ENCODE measurements at places on chromosomes 1 and 21.
A peak's percentile ranks its signal among the peaks of the same experiment; 100 is the strongest.

GRCh38 chr1:61310057-61310456 is 227.7 kb downstream of the NFIA start:
- no peak overlapping the region for H3K4me3 ChIP-seq
- no peaks in the 10 kb centered on the region for H3K4me1 ChIP-seq
- no peaks in the 10 kb centered on the region for H3K36me3 ChIP-seq
- no peak overlapping the region for H3K27ac ChIP-seq

DNA sequence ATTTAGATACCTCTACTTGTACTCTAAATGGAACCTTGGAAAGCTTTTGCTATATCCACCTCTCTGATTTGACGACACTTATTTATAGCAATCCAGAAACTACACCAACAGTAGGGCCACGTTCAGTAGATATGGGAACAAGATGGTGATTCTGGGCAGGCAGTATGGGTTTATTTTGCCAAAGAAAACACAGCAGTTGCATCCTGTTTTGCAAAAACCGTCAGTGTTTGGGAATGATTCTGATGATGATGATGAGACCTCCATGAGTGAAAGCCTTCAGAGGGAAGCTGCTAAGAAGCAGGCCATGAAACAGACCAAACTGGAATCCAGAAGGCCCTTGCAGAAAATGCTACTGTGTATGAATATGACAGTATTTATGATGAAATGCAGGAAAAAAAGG is 41.5 kb upstream of the NEXN start:
- no peaks in the 10 kb centered on the region for H3K27me3 ChIP-seq
- no peak overlapping the region for H3K27ac ChIP-seq
- H3K36me3 ChIP-seq = no peaks in the 10 kb centered on the region

GRCh38 chr1:246875041-246876026 is 56.4 kb downstream of the AHCTF1 start:
- no peak overlapping the region for H3K4me3 ChIP-seq
- DNase-seq = no peak
- H3K27me3 ChIP-seq = no peaks in the 10 kb centered on the region

GRCh38 chr21:42677339-42678321 is 24.2 kb downstream of the PDE9A start:
- H3K36me3 ChIP-seq = no peaks in the 10 kb centered on the region
- H3K4me1 ChIP-seq = no peaks in the 10 kb centered on the region
- peaks cover 99% of the 10 kb centered on the region for H3K27me3 ChIP-seq
- DNase-seq = no peak
- no peak overlapping the region for H3K4me3 ChIP-seq

DNA sequence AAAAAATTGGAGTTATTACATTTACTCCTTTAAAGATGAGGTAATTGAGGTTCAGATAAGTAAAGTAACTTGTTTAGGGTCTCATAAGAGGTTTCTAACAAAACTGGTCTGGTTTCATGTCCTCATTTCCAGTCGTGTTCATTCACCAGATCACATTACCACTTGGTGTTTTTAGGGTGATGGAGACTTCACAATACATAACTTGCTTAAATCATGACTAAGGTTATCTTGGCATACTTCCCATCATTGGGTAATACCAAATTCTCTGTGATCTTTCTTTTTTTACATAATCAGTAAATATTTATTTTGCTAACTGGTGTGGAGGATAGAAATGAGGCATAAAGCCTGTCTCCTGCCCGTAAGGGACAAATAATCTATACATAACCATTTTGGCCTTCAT is 31.6 kb upstream of the RPTN start:
- DNase-seq = no peak
- peaks cover 30% of the 10 kb centered on the region for H3K27me3 ChIP-seq
- 0 out of 2 replicates have a peak, but pooled peaks cover 6% of the 10 kb centered on the region for H3K4me1 ChIP-seq
- H3K27ac ChIP-seq = no peak overlapping the region

DNA sequence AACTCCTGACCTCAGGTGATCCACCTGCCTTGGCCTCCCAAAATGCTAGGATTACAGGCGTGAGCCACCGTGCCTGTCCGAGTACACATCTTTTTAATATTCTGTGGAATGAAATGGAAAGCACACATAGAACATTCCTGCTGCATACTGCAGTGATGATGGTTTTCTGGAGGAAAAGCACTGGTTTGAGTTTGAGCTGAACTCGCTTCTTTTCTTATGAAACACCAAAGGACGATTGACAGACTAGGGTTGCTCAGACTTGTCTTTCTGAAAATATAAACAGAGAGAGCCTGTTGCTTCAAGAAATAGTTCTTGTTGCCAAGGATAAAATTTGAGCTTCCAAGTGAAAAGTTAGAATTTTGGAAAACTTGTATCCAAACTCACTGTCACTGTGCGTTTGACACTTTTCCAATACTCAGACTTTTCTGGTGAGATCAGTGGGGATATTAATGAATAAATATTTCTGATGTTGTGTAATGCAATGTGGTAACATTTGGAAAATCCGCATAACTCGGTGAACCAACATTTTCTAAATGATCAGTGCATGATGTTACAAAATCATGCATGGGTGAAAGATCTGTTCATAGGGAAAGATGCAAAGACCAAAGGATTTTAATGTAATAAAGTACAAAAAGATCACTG is 15.0 kb upstream of the ERMAP start:
- no peaks in the 10 kb centered on the region for H3K4me1 ChIP-seq

DNA sequence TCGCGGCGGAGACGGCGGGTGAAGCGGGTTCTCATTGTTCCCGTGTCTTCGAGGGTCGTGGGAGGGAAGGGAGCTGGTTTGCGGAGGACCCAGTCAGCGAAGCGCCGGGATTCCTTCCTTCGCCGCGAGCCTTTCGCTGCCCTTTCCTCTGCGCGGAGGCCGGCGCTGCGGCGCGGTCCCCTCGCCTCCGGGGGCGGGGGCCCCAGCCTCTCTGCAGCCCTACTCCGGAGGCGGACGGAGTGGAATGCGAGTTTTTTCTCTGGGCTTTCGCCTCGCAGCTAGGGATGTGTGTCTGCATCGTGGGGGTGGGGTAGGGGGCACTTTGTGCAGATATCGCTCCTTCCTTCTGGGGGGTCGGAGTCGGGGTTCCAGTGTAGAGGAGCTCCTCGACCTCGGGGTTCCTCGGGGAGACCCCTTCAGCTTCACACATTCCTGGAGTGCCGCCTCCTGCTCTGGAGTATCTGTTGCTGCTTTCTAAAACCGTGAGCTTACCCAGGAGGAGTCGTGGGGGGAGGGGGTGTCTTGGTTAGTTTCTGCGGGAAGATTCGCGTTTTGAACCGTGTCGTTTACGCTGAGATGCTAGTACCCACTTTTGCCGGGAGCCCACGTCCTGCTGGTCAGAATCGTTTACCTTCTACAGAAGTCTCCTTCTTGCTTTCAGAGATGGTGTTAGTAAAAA is 595 bp downstream of the RNF2 start:
- no peak overlapping the region for H3K27ac ChIP-seq
- H3K4me1 ChIP-seq = peaks cover 9% of the 10 kb centered on the region
- no peaks in the 10 kb centered on the region for H3K27me3 ChIP-seq
- H3K4me3 ChIP-seq = peak overlapping the region; percentile 88

GRCh38 chr1:185345913-185346720 is 29.1 kb upstream of the IVNS1ABP start:
- no peak for DNase-seq
- no peaks in the 10 kb centered on the region for H3K36me3 ChIP-seq
- no peak overlapping the region for H3K27ac ChIP-seq
- no peaks in the 10 kb centered on the region for H3K4me1 ChIP-seq
- no peaks in the 10 kb centered on the region for H3K27me3 ChIP-seq
- no peak overlapping the region for H3K4me3 ChIP-seq

DNA sequence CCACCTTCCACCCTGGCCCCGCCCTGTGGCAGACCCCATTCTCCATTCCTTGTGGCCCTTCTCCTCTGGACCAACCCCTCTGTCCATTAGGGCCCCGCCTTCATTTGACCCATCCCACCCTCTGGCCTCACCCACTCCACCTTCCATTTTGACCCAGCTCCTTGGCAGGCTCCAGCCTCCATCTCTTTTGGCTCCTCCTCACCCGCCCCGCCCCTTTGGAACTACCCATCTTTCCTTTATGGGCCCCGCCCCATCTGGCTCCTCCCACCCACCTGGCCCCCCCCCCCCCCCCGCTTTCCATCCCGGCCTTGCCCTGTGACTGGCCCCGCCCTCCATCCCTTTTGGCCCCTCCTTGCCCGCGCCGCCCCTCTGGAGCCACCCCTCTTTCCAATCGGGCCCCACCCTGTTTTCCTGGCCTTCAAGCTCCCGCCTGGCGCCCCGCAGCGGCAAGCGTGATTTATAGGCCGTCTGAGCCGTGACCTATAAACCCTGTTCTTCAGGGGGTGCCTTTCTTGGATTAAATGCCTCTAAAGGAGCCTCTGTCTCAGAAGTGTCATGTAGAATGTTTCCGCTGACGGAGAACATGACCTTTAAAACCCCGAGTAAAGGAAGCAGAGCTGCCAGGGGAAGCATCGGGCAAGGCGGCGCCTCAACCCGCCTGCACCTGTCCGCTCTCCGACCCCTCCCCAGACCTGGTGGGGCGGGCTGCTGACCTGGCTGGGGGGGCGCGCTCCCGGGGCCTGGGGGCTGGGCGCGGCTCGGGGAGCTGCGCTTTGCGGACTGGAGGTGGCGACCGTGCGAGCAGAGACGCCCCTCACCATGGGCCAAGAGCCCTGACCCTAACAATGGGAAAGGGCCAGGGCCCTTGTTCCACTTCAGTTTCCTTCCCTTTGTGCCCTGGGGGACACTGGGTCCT is 178.0 kb downstream of the CAMTA1 start:
- peaks cover 51% of the 10 kb centered on the region for H3K27me3 ChIP-seq
- no peaks in the 10 kb centered on the region for H3K4me1 ChIP-seq
- peak overlapping the region; percentile 51 for H3K4me3 ChIP-seq
- H3K27ac ChIP-seq = no peak overlapping the region
- peak; percentile 72 for DNase-seq

DNA sequence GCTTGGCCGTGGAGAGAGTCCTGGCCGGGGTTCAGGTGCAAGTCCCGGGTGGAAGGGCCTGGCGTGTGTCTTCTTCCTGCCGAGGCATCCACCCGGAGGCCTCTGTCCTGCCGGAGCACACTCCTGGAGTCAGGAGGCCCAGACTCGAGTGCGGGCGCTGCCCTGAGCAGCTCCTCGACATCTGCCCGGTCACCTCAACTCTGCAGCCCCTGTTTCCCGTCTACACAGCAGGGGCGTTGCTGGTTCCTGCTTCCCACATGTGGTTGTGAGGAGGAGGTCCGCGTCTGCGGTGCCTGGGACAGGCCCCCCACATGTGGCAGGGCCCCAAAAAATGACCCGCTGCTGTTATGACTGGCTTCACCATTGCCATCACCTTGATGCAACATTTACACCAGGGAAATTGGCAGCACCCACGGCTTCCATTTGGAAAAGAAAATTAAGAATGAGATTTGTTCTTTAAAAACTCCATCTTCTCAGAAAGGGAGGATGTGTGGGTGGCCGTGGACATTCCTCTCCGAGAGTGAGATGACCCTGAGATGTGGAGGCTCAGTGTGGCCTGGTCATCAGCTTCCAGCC is 169.8 kb downstream of the PRDM16 start:
- peaks cover 95% of the 10 kb centered on the region for H3K27me3 ChIP-seq
- H3K4me1 ChIP-seq = peaks cover 9% of the 10 kb centered on the region
- H3K27ac ChIP-seq = no peak overlapping the region
- H3K36me3 ChIP-seq = no peaks in the 10 kb centered on the region
- no peak for DNase-seq
- no peak overlapping the region for H3K4me3 ChIP-seq

GRCh38 chr1:26861889-26862378 is 1.0 kb upstream of the SFN start:
- no peak overlapping the region for H3K27ac ChIP-seq
- H3K4me3 ChIP-seq = no peak overlapping the region
- no peaks in the 10 kb centered on the region for H3K27me3 ChIP-seq
- no peaks in the 10 kb centered on the region for H3K36me3 ChIP-seq
- no peak for DNase-seq
- H3K4me1 ChIP-seq = peaks cover 19% of the 10 kb centered on the region

DNA sequence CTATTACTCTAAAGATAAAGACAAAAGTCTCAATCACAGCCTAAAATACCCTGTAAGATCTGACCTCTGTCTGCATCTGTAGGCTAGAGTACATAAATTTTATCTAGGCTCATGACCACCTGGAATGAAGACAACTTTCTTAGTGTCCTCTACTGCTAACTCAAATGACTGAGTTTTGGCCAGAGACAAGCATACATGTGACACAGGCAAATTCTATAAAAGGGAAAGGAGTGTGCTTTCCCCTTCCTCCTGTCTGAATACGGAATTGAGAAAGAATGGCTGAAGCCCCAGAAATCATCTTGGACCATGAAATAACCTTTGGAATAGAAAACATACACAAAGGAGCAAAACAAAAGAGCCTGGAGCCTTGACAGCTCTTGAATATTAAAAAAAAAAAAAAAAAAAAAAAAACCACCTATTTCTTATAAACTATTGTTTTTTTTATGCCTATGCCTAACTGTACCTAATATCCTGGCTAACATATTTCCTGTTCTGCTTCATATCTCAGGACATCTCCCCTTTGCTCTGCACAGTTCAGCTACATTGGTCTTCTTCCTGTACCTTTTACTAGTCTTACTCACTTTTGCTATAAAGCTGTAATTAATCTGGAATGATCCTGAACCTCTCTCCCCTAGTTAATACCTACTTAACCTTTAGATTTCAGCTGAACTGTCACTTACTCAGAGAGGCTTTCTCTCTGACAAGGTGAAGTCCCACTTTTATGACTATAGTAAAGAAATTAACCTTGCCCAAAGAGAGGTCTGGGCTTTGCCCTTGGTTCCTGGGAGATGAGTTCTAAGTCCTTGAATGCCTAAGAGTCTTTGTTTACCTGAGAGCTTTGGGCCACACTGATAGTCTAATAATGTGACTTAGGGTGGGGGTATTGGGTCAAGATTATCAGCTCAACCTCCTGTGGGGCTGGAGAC is 16.1 kb downstream of the UCHL5 start:
- peaks cover 5% of the 10 kb centered on the region for H3K36me3 ChIP-seq
- H3K4me3 ChIP-seq = no peak overlapping the region
- DNase-seq = no peak
- no peaks in the 10 kb centered on the region for H3K4me1 ChIP-seq

GRCh38 chr1:24921412-24921811 is 8.7 kb downstream of the RUNX3 start:
- H3K4me1 ChIP-seq = peaks cover 7% of the 10 kb centered on the region
- no peak overlapping the region for H3K4me3 ChIP-seq
- no peaks in the 10 kb centered on the region for H3K27me3 ChIP-seq
- H3K27ac ChIP-seq = no peak overlapping the region
- H3K36me3 ChIP-seq = peaks cover 5% of the 10 kb centered on the region
- DNase-seq = no peak

- no peak overlapping the region for H3K4me3 ChIP-seq
- H3K27ac ChIP-seq = no peak overlapping the region
- H3K36me3 ChIP-seq = no peaks in the 10 kb centered on the region
- no peaks in the 10 kb centered on the region for H3K4me1 ChIP-seq
- H3K27me3 ChIP-seq = no peaks in the 10 kb centered on the region
These were observed 13.0 kb downstream of the FMN2 start for GRCh38 chr1:240104672-240105071.

GRCh38 chr21:46022551-46023525 is 41.3 kb downstream of the COL6A1 start:
- DNase-seq = peak; percentile 36
- H3K27ac ChIP-seq = no peak overlapping the region
- peaks cover 95% of the 10 kb centered on the region for H3K27me3 ChIP-seq
- H3K36me3 ChIP-seq = no peaks in the 10 kb centered on the region

All from MM.1S (cell line).